ENCODE measurements at places on chromosomes 13 and 19.

GRCh38 chr19:6736917-6737283 is 480 bp downstream of the GPR108 start:
- DNase-seq = no peak

DNA sequence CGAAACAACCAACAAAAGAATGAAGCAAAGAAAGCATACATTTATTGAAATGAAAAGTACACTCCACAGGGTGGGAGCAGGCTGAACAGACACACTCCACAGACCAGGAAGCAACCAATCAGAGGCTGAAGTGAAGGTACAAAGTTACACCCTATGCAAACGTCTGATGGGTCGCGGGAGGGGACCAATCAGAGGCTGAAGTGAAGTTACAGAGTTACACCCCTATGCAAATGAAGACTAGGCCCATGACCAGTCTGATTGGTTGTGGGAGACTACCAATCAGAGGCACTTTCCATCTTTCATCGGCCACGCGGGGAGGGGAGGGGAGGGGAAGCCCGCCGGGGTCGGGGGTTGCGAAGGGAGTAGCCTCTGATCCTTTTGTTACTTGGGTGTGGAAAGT is 12.4 kb upstream of the FBL start:
- DNase-seq = no peak

DNA sequence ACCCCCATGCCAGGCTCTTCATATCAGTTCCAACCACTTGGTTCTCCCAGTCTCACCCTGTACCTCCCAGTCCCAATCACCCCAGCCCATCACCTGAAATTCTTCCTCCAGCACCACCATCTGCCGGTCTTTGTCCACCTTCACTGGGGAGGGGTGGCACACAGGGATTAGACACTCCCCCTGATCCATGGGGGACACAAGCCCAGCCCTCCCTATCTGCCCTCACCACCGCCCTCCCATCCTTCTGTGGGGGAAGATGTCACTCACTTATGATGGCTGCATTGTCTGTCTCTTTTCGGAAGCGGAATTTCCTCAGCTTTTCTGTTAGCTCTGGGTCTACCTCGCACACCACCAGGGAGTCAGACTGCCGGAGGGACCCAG is 685 bp downstream of the GMFG start:
- DNase-seq = no peak

DNA sequence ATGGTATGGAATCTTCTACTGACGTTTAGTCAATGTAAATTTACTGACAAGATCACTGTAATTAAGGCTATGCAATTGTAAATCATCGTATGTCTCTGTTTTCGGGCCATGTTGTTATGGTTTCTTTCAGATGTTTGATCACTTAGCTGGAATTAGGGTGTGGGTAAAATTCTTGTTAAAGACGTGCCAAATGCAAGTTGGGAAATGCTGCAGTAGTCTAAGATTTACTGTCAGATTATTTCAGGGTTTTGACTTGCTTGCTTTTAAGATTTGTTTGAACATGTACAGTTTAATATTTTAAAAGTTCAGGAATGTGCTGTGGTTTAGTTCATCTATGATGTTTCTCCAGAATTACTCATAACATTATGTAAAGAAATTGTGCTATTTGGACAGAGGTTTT is 10.8 kb downstream of the NDFIP2 start:
- DNase-seq = no peak

GRCh38 chr13:113171250-113172125 is 13.0 kb downstream of the PROZ start:
- DNase-seq = no peak

- DNase-seq = no peak
Observed at GRCh38 chr19:339262-339887, 5.2 kb downstream of the MIER2 start.

- DNase-seq = peak; percentile 68
Observed at GRCh38 chr19:47436712-47437401, 17.5 kb upstream of the MEIS3 start.

GRCh38 chr13:109737606-109738005 is 48.8 kb downstream of the IRS2 start:
- DNase-seq = no peak

- DNase-seq = no peak
Observed at GRCh38 chr13:82772816-82773215, 1109.5 kb downstream of the SLITRK1 start.

GRCh38 chr19:27733551-27734266 is 1479.2 kb downstream of the UQCRFS1 start:
- DNase-seq = no peak

DNA sequence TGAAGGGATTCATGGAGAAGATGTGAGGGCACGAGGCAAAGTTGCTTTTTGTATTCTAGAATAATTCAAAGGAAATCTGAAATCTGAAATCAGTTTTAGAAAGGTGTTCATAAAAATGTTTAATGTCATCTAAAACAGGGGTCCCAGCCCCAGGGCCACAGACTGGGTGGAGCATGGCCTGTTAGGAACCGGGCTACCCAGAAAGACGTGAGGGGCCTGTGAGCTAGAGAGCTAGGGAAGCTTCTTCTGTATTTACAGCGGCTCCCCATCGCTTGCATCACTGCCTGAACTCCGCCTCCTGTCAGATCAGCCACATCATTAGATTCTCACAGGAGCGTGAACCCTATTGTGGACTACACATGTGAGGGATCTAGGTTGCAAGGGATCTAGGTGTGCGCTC is 151.2 kb downstream of the USP12 start:
- no peak for DNase-seq

GRCh38 chr13:97425590-97425989 is 8.4 kb upstream of the RAP2A start:
- no peak for DNase-seq

DNA sequence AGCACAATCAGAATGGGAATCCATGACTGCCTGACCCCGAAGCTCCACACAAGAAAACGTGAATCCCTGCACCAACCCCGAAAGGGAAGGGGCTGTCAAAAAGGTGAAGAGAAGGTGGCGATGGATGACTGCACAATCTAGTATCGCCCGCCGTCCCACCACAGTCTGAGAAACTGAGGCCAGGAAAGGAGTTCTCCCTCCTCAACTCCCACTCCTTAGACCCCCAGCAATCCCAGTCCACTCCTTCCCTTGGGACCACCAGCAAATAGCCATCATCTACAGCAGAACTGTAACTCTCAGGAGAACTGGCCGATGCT is 451 bp downstream of the NOSIP start:
- no peak for DNase-seq
